Stimulated activated CD4-positive, alpha-beta T cell treated with anti-CD3 and anti-CD28 coated beads, TNF-alpha, amount 100 ng/mL, for 1 hour (primary cell): ENCODE measurements at places on chromosomes 5 and 9.

- no peak for DNase-seq
These were observed 137.0 kb downstream of the MRPS30 start for GRCh38 chr5:44945743-44946142.

GRCh38 chr5:92371171-92371888 is 988.2 kb upstream of the ARRDC3 start:
- DNase-seq, result no peak

GRCh38 chr5:35404701-35405100 is 174.4 kb upstream of the PRLR start:
- DNase-seq, result no peak

GRCh38 chr5:159106569-159107282 is 7.0 kb upstream of the EBF1 start:
- DNase-seq, result peak; percentile 67

GRCh38 chr9:108551030-108551841 is 304.6 kb downstream of the ACTL7B start:
- no peak for DNase-seq

GRCh38 chr5:73694089-73694488 is 68.1 kb downstream of the ARHGEF28 start:
- no peak for DNase-seq

DNA sequence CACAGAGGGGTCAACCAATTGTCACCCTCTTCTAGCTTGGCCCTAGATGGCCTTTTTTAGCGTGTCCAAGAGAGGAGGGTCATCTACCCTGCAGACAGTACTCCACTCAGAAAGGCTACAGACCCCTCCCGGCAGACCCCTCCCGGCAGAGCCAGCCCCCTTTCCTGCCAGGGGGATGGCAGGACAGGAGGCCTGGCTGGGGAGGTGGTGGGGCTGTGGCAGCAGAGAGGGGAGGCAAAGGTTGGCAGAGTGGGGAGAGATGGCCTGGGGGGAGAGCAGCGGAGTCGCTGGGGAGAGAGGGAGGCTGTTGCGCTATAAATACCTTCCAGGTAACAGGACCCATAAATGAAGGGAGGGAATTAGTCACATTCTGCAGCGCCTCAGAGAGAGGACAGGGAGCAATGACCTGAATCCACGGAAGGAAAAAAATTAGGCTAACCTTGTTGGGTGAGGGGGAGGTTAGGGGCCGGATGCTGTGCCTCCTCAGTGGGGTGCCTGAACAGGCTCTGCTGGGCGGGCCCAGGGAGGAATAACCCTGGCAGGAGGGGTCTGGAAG is 32.9 kb upstream of the PSD2 start:
- DNase-seq, result no peak

- DNase-seq, result no peak
These were observed 996 bp downstream of the NXNL2 start for GRCh38 chr9:88536023-88536324.
